AG10803 (cell line): ENCODE measurements at places on chromosomes 13 and 19.

- DNase-seq: no peak
These were observed 5.4 kb upstream of the RBM42 start for GRCh38 chr19:35623327-35624010.

DNA sequence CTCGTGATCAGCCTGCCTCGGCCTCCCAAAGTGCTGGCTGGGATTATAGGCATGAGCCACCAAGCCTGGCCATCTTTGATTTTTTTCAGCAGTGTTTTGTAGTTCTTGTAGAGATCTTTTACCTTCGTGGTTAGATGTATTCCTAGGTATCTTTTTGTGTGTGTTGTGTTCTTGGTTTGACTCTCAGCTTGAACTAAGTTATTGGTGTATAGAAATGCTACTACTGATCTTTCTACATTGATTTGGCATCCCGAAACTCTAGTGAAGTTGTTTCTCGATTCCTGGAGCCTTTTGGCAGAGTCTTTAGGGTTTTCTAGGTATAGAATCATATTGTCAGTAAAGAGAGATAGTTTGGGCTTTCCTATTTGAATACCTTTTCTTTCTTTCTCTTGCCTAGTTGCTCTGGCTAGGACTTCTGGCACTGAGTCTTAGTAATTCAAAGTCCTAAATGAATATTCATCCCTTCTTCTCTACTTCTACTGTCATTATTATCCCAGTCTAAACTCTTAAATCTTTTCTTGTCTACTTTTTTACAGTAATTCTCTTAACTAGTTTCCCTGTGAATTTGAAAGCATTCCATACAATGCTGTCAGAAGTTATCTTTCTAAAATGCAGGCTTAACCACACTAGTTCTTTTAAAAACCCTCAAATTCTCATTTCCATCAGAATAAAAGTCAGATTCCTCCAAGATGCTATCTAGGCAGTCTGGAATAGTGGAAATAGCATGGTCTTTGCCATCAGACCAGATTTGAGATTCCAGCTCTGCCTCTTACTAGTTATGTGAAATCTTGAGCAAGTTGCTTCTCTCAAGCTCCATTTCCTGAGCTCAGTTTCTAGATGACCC, 7.0 kb downstream of the GPR18 start:
- peak; percentile 13 for DNase-seq

DNA sequence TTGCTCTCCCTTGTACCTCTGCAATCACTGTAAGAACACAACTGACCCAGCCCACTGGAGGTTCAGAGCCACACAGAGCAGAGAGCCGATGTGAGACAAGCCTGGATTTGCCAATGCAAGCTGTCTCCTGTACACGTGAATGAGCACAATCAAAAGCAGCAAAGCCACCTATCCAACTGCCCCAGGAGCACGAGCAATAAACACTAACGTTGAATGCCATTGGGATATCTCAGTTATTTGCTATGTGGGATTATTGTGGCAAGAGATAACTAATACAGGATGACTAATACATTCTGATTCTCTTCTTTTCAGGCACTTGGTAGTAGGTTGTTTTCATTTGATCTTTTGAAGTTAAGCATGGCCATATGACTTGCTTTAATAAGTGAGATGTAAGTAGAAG, 85.2 kb upstream of the FAM216B start:
- peak; percentile 40 for DNase-seq

DNA sequence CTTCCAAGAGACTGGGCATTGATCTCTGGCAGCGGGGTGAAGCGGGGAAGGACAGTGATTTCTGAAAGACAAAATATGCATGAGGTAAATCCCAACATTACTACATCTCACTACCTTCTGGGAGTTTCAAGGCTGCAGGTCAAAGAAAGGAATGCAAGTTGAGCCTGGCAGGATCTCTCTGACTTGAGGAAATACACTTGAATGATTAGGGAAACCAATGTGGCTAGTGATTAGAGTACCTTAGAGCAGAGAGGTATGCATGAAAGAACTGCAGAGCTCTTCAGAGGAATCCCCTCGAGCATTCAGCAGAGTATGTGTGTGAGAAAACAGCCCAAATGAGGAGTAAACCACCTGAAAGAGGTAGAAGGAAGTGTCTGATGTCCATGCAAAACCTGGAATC, 2874.1 kb upstream of the PCDH20 start:
- DNase-seq: no peak

DNA sequence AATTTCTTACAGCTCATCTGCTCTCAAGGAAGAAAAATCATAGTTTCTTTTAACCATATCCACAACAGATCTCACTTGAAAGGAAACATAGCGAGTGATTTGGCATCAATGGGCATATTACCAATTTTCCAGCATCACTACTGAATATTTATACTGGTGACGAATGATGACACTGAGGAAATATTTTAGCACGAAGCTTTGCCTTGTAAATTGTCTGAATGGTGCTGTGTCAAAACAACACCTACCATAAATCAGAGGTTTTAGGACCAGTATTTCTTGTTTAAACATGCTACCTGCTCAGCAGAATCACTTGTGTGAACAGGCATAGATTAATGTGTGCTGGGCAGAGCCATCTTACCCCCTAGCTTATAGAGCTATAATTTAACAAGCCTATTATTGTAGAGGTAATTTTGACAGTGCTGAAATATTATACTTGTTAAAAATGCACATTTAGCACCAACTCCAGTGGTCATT, 146.8 kb downstream of the ABCC4 start:
- peak; percentile 29 for DNase-seq
